ENCODE measurements at places on chromosomes 11 and 22. TPM values are rescaled to one million over a fixed set of nuclear protein-coding genes. Genes with fewer than 3 reads are reported as not detected.
A peak's percentile ranks its signal among the peaks of the same experiment; 100 is the strongest.

DNA sequence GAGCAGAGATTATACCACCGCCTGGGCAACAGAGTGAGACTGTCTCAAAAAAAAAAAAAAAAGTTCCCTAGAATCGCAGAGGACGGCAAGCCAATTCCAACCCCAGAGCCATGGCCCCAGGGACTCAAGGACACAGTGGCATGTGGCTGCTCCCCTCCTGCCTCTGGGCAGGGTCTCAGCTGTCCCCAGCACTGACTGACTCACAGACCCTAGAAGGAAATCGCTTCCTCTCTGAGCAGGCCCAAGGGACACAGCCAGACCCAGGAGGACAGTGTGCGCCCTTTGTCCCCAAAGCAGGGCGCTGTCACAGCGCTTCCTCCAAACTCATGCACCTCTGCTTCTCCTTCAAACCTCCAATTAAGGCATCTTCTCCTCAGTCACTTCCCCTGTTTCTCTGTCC lies 2.3 kb downstream of the PACSIN3 start:
- no peak for DNase-seq

GPR83 gene
- total RNA-seq: not detected

DNA sequence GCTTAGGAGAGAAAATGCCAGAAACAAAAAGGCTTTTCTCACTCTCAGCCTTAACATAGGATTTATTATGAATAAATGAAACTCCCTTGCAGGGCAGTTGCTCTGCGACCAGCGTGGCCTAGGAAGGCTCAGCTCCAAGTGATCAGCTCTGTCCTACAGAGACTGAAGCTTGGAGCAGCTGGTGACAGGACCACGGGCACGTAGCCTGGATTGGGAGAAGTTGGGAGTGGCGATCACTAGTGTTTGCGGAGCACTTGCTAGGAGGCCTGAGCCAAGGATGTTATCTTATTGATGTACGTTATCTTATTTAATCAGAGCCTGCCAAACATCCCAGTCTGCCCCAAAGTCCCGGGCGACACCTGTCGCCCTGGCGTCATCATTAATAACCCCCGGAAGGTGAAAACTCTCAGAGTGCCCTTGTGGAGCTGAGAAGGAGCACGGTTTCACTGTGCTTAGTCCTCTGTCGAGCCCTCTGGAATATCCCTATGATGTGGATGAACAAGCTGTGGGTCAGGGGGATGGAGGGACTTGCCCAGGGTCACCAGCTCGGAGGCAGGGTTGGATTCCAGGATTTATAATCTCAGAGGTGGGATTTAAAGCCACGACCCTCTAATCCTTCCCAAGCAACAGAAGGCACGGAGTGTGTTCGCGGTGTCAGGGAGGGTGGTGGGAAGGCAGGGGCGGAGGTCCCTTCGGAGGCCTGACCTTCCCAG lies 40.8 kb upstream of the SMIM38 start:
- DNase-seq: no peak

- no peak for DNase-seq
Observed at GRCh38 chr11:10443152-10443551, 11.9 kb upstream of the AMPD3 start.

GRCh38 chr11:47215366-47215910 lies 664 bp downstream of the DDB2 start:
- no peak for DNase-seq

- peak; percentile 34 for DNase-seq
Observed at GRCh38 chr22:32079130-32080089, 36.3 kb downstream of the SLC5A1 start.

DNA sequence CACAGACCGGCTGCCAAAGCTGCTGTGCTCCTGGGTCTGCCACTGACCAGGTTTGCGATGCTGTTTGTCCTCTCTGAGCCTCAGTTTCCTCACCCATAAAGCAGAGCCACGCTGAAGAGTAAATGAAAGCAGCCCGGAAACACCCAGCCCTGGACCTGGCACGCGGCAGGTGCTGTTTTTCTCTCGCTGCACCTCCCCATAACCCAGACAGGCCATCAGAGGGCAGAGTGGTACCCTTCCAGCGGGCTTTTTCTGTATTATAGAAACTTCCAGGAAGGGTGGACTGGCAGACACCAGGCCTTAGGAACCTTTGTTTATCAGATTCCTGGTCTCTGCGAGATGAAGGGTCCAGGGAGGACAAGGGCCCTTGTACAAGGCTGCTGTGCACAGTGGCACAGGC lies 17.9 kb upstream of the FGF19 start:
- no peak for DNase-seq

- no peak for DNase-seq
Observed at GRCh38 chr22:46129390-46130041, 20.8 kb upstream of the PPARA start.

- no peak for DNase-seq
Observed at GRCh38 chr11:62656796-62657429, 3.8 kb upstream of the INTS5 start.

GRCh38 chr11:20864628-20865027 lies 195.2 kb downstream of the NELL1 start:
- DNase-seq: no peak

GRCh38 chr11:48001438-48002021 lies 21.2 kb downstream of the PTPRJ start:
- no peak for DNase-seq
